ENCODE measurements at places on chromosomes 16 and 17.

DNA sequence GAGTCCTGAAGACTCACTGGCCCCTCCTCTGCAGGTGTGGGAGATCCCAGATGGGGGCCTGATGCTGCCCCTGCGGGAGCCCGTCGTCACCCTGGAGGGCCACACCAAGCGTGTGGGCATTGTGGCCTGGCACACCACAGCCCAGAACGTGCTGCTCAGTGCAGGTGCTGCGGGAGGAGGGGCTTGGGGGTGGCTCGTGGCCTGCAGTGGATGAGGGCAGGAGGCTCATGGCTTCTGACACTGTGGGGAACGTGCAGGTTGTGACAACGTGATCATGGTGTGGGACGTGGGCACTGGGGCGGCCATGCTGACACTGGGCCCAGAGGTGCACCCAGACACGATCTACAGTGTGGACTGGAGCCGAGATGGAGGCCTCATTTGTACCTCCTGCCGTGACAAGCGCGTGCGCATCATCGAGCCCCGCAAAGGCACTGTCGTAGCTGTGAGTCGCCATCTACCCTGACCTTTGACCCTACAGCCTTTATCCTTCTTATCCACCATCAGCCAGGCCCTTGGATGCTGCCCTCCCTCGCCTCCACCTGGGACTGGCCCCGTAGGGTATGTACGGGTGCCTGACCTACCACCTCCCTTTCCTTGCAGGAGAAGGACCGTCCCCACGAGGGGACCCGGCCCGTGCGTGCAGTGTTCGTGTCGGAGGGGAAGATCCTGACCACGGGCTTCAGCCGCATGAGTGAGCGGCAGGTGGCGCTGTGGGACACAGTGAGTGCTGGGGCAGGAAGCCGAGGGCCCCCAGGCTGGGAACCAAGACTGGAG lies 3.6 kb downstream of the CORO1A start:
- DNase-seq: peak; percentile 85

GRCh38 chr16:30892670-30893416 lies 1.0 kb downstream of the BCL7C start:
- no peak for DNase-seq

DNA sequence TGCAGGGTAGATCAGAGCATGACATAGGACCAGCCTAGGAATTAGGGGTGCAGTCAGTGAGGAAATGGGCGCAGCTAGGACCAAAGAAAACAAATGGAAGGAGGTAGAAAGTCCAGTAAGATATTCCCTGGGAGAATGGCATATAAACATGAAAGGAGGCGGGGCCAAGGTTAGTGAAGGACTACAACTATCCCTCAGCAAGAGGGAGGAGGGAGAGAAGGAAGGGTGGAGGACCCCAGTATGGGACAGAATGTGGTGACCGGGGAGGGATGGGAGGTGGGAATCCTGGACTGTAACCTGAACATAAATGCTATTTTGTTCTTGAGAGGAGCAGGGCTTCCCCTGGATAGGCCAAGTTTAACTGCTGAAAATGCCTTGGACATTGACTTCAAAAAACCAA lies 22.8 kb downstream of the ITGB3 start:
- no peak for DNase-seq

DNA sequence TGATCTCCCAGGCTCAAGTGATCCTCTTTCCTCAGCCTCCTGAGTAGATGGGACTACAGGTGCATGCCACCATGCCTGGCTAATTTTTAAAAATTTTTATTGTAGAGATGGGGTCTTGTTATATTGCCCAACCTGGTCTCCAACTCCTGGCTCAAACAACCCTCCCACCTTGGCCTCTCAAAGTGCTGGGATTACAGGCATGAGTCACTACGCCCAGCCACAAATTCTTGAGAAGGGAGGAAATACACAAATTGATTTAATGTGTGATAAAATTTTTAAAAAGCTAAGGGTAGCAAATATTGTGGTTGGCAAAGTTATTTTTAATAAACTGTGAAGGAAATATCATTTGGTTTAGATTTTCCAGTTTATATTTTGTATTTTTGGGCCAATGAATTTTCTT lies 9.6 kb downstream of the ITGAD start:
- no peak for DNase-seq

DNA sequence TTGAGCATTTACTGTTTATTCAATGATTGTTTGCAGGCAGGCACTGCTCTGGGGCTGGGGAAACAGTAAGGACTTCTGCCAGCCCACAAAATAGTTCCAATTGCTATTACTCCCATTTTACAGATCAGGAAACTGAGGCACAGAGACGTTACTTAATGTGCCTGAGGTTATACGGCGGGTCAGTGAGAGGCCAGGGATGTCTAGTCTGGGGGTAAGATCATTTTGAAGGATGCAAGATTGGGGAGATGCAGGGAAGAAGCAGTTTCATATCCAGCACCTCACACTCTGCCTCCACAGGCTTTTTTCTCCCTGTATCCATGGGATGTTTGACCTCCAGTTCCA lies 46.5 kb downstream of the ABAT start:
- no peak for DNase-seq

DNA sequence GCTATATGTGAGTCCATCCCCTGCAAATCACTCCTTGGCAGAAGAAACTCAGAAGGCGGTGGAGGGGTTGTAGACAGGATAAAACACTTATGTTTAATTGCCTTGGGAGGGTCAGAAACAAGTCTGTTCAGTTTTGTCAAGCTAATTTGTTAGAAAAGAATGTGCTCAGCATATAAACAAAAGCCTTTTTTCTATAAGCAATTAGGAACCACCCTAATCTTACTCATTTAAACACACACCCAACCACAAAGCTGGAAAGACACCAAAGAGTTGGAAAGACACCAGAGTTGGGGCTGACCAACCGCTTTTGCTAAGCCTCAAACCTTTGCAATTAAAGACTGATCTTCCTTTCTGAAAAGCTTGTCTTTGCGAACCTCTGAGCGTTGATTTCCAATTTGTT lies 439.2 kb upstream of the ERCC4 start:
- no peak for DNase-seq

GRCh38 chr16:75486676-75487313 lies 8.4 kb downstream of the CHST6 start:
- DNase-seq: no peak

- DNase-seq: no peak
Observed at GRCh38 chr17:50822550-50822949, 12.8 kb upstream of the WFIKKN2 start.

DNA sequence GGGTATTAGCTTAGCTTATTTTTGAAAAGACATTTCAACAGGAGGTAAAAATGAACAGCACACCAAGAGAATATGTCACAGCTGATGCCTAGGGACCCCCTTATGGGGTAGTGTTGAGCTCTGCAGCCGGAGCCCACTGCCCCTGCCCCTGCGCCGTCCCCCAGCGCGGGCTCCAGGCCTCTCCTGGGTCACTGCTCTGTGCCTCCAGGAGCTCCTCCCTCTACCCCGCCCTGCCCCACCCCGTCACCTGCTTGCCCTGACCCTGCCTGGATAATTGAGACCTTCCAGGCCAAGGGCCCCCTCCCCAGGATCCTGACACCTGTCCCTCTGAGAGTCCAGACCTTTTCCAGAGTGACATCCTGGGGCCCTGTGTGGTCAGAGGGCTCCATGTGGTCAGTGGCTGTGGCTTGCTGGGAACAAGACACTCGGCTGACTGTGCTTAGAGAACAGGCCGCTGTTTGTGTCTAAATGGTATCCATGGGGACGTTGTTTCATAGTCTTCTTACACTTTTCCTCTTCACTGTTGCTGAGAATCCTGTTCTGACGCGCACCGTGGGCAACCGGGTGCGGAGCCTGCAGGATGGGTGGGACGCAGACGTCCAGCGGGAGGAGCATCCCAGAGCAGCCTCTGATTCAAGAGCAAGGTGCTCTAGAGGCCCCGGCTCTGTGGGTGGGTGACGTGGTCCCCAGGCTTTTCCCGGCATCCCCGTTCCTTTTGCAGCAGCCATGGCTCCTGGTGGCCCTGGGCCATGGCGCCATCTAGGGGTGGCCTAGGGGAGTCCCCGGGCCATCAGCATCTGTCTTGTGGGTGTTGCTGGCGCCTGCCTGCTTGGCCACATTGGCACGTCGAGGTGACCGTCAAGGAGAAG lies 20.0 kb upstream of the WFIKKN1 start:
- peak; percentile 56 for DNase-seq

GRCh38 chr17:31845291-31845690 lies 13.8 kb downstream of the COPRS start:
- DNase-seq: no peak

- DNase-seq: no peak
Observed at GRCh38 chr16:30049871-30050270, 15.7 kb upstream of the ALDOA start.

- DNase-seq: no peak
Observed at GRCh38 chr17:31198026-31198425, 99.0 kb downstream of the OMG start.

DNA sequence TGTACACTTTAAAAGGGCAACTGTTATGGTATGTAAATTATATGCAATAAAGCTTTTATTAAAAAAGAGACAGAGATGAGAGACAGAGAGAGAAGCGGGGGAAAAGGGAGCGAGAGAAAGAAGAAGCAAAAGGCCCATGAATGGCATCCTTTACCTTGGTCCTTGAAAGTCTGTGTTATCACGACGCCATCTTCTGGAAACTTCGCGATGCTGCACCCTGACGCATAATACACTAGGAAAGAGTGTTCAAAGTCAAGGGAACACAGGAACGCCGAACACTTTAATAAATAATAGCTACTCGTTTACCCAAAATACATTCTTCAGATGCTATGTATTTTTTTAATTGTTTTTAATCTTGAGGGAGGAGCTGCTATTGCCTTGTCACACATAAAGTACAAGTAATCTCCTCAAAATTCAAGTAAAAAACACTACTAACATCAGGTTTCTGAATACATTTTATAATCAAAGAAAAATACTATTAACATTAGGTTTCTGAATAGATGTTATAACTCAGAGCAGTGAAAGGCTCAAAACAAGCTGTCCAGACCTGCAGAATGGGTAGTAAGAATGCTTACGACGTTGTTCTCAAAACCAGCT lies 23.0 kb upstream of the SLC38A8 start:
- DNase-seq: no peak

DNA sequence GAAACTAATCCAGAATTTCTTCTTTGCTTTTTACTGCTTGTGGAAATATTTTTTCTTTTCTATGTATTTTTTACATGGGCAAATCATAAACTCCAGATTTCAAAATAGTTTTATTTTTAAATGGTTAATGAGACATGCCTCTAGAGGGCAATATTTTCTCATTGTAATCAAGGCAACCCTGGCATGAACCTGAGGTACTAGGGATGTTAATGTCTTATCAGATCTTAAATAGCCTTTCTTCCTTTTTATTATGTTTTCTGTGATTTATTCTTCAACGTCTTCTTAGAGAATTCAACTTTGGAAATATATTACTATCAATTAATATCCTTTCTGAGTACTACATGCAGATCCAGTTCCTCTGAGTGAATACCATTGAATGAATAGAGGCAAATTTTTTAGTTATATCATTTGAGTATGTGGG lies 324.7 kb downstream of the BCAS3 start:
- DNase-seq: no peak

- DNase-seq: no peak
Observed at GRCh38 chr16:66881014-66881417, 701 bp downstream of the PDP2 start.

DNA sequence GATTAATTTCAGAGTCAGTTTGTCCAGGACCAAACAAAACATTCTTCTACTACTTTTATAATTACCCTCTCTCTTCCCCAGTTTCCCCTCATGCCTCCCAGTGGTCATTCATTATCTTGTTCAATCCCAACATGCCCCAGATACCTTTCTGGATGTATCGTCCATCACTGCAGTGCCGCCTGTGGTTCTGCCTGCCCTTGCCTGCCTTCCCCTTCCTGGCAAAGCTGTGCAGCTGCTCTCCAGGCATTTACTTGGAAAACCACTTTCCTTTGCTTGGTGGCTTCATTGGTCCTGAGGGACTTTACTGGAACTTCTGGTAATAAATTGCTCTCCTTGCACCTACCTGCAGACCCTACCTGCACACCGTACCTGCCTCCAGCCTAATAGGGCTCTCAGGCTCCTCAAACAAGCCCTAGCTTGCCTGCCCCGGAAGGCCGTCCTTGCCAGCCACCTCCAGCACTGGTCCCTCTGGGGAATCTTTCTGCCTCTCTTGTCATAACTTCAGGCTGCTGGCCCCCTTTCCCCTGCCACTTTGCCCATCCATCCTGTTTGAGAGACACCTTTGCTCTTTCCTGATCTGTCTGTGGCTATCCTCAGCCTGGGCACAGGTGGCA lies 19.5 kb upstream of the MSI2 start:
- DNase-seq: no peak

DNA sequence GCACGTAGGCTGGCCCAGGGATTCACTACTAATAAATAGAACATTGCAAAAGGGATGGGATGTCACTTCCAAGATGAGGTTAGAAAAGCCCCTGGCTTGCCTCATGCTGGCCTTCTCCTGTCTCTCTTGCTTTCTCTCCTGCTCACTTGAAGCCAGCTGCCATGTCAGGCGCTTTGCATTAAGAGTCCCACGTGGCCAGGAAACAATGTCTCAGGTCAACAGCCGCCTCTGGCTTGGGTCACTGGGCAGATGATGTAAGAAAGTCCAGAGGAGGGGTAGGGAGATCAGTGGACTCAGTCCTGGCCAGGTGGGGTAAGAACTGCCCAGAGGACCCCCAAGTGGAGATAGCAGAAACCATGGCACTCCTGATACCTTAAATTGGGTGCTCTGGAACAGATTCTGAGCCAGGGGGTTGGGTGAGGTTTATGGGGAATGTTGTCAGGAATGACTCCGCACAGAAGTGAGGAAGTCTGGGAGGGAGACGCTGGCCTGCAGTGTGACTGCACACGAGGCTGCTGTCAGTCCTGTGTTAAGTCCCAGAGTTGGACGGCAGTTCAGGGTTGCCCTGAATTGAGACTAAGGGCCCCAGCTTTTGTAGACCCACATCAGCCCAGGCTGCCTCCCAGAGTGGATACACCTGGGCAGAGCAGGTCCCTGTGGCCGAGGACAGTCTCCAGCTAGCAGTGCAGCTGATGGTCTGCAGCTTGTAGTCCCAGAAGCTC lies 17.7 kb downstream of the C16orf82 start:
- no peak for DNase-seq

GRCh38 chr17:75764417-75764710 lies 628 bp downstream of the GALK1 start:
- DNase-seq: no peak

GRCh38 chr17:61583660-61584264 lies 7.3 kb downstream of the NACA2 start:
- no peak for DNase-seq

DNA sequence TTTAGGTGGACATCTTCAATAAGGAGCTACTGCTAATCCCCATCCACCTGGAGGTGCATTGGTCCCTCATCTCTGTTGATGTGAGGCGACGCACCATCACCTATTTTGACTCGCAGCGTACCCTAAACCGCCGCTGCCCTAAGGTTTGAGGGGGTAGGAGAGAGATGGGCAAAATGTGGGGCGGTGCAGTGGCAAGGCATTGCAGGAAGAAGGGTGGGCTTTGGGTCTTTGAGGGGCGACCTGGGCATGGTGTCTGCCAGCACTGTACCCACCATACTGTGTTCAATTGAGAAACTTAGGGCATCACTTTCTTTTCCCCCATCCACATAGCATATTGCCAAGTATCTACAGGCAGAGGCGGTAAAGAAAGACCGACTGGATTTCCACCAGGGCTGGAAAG lies 8.6 kb downstream of the SENP3 start:
- DNase-seq: no peak

GRCh38 chr17:80763293-80763867 lies 218.7 kb downstream of the RPTOR start:
- no peak for DNase-seq

- peak; percentile 65 for DNase-seq
Observed at GRCh38 chr17:76384222-76384986, at the start of gene SPHK1. TSS of gene SPHK1 (plus strand) at chr17:76384609. CDS start at chr17:76385645, 1,036 bp downstream.

GRCh38 chr16:13429416-13429815 lies 490.5 kb upstream of the ERCC4 start:
- no peak for DNase-seq
